ENCODE measurements at places on chromosomes 5 and 9. TPM values are rescaled to one million over a fixed set of nuclear protein-coding genes. Genes with fewer than 3 reads are reported as not detected.

GRCh38 chr5:143400541-143401226 lies 2.8 kb downstream of the NR3C1 start:
- H3K4me3 ChIP-seq = peak overlapping the region; percentile 87
- peak overlapping the region; percentile 0 for H3K27ac ChIP-seq
- H3K27me3 ChIP-seq = no peaks in the 10 kb centered on the region
- DNase-seq = no peak
- H3K4me1 ChIP-seq = peaks cover 53% of the 10 kb centered on the region
- peaks cover 73% of the 10 kb centered on the region for H3K36me3 ChIP-seq

The TXNDC8 gene
- total RNA-seq = not detected

- H3K36me3 ChIP-seq = no peaks in the 10 kb centered on the region
- no peaks in the 10 kb centered on the region for H3K4me1 ChIP-seq
- no peaks in the 10 kb centered on the region for H3K27me3 ChIP-seq
- H3K27ac ChIP-seq = no peak overlapping the region
- DNase-seq = no peak
- no peak overlapping the region for H3K4me3 ChIP-seq
Measured at GRCh38 chr9:123281659-123282350, 13.4 kb upstream of the STRBP start.

DNA sequence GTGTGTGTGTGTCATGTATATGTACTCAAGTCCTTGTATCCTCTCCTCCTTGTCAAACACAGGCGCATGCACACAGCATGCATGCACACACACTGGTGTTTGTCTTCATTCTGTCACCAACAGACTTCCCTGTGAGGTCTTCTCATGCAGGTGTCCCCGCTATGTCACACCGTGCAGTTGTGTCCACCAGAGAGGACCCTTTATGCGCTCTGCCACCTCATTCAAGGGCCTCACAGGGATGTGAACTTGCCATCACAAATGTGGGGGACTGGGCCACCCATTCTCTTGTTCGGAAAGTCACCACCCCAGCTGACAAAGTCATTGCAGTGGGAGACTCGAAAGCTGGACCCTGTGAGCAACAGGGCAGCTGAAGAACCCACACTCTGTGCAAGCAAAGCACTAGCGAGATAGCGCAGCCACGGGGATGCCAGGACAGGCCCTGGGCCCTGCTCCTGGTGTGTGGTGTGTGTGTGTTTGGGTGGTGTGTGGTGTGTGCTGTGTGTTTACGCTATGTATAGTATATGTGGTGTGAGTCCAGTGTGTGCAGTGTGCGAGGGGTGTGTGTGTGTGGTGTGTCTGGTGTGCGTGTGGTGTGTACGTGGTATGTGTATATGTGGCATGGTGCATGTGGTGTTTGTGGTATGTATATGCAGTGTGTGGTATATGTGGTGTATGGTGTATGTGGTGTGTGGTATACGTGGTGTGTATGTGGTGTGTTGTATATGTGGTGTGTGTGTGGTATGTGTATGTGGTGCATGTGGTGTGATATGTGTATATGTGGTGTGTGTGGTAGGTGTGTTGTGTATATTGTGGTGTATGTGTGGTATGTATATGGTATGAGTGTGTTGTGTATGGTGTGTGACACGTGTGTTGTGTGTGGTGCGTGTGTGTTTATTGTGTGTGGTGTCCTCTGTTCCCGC lies 30.9 kb upstream of the NXNL2 start:
- H3K4me3 ChIP-seq = no peak overlapping the region
- H3K4me1 ChIP-seq = no peaks in the 10 kb centered on the region
- no peak overlapping the region for H3K27ac ChIP-seq
- no peaks in the 10 kb centered on the region for H3K27me3 ChIP-seq
- no peak for DNase-seq
- no peaks in the 10 kb centered on the region for H3K36me3 ChIP-seq

GRCh38 chr5:64980176-64980575 lies 211.4 kb downstream of the CWC27 start:
- no peak for DNase-seq
- H3K36me3 ChIP-seq = no peaks in the 10 kb centered on the region
- no peak overlapping the region for H3K4me3 ChIP-seq
- no peaks in the 10 kb centered on the region for H3K27me3 ChIP-seq
- H3K4me1 ChIP-seq = no peaks in the 10 kb centered on the region

DNA sequence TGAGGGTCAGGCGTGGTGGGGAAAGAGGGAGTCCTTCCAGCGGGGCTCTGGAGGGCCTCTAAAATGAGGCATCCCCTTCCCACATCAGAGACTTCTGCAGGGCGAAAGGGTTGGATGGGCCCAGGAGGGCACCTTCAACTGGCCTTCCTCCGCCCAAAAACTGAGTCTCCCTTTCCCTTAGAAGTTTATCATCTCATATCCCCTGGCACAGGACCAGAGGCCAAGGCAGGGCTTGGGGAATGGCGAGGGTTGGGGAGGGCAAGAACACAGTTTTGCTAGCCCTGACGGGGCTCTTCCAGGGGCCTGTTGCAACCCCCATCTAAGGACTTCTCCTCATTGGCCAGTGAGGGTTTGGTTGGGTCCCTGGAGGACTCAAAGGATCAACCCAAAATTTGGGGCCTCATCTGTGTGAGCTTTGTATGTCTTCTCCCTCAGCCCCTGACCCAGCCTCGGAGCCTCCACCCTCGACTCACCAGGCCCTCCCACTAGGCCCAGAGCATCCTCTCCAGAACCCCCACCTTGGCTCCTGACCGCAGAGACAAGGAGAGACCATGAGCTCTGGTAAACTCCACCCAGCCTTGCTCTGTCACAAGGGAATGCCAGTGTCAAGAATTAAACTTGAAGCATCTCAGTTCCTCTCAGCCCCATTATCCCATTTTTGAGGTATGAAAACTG lies 24.1 kb downstream of the AQP7 start:
- H3K4me1 ChIP-seq = no peaks in the 10 kb centered on the region
- no peak overlapping the region for H3K27ac ChIP-seq
- H3K36me3 ChIP-seq = no peaks in the 10 kb centered on the region
- DNase-seq = no peak
- no peaks in the 10 kb centered on the region for H3K27me3 ChIP-seq

The ENTREP1 gene
- not detected for total RNA-seq

The RASA1 gene
- total RNA-seq = 36.9 TPM

The SNX18 gene
- 49.5 TPM for total RNA-seq

The DAPK1 gene
- total RNA-seq = 84.9 TPM

DNA sequence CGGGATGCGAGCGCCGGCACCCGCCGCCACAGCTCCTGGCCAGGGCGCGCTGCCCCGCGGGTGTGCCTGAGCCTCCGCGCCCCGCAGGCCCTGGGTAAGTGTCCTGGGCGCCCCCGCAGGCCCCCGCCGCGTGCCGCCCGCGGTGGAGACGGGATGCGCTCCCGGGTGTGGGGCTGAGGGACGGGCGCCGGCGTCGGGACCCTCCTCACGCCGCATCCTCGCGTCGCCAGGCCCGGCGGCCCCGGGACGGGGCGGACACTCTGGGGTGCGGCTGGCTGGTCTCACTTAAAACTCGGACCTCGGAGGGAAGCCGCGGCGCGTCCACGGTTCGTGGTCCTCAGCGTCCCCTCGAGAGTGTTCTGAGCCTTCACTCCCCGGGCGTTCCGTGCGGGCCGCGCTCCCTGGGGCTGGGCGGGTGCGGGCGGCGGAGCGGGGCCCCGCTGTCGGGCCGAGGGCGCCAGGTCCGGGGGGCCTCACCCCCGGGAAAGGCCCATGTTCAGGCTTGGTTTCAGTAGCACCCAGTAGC lies 275 bp downstream of the AHRR start:
- H3K27ac ChIP-seq = peak overlapping the region; percentile 65
- peaks cover 12% of the 10 kb centered on the region for H3K27me3 ChIP-seq
- DNase-seq = no peak

- peak; percentile 82 for DNase-seq
- H3K36me3 ChIP-seq = peaks cover 4% of the 10 kb centered on the region
- peaks cover 38% of the 10 kb centered on the region for H3K4me1 ChIP-seq
Measured at GRCh38 chr9:93098236-93098946, 2.4 kb downstream of the CARD19 start.

GRCh38 chr5:149466457-149466972 lies 84.7 kb downstream of the CSNK1A1 start:
- peaks cover 23% of the 10 kb centered on the region for H3K4me1 ChIP-seq
- H3K4me3 ChIP-seq = no peak overlapping the region
- no peak for DNase-seq
- no peaks in the 10 kb centered on the region for H3K36me3 ChIP-seq
- no peak overlapping the region for H3K27ac ChIP-seq

The XRCC4 gene
- total RNA-seq = 16.1 TPM

DNA sequence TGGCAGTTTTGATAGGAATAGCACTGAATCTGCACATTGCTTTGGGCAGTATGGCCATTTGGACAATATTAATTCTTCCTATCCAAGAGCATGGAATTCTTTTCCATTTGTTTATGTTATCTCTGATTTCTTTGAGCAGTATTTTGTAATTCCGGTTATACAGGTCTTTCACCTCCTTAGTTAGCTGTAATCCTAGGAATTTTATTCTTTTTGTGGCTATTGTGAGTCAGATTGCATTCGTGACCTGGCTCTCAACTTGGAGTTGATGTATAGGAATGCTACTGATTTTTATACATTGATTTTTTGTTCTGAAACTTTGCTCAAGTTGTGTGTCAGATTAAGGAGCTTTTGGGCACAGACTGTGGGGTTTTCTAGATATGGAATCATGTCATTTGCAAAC lies 24.0 kb downstream of the TMEM161B start:
- H3K4me3 ChIP-seq = no peak overlapping the region
- no peaks in the 10 kb centered on the region for H3K4me1 ChIP-seq
- peaks cover 4% of the 10 kb centered on the region for H3K36me3 ChIP-seq
- no peak overlapping the region for H3K27ac ChIP-seq
- no peaks in the 10 kb centered on the region for H3K27me3 ChIP-seq
- DNase-seq = no peak

- H3K4me1 ChIP-seq = peaks cover 4% of the 10 kb centered on the region
- DNase-seq = no peak
- no peak overlapping the region for H3K27ac ChIP-seq
- H3K27me3 ChIP-seq = no peaks in the 10 kb centered on the region
- H3K36me3 ChIP-seq = no peaks in the 10 kb centered on the region
Measured at GRCh38 chr5:81856948-81857928, 106.3 kb upstream of the SSBP2 start.

The AHRR gene
- 17.8 TPM for total RNA-seq
